Pulmonary artery endothelial cell (primary cell): ENCODE measurements at places on chromosomes 4 and X.

DNA sequence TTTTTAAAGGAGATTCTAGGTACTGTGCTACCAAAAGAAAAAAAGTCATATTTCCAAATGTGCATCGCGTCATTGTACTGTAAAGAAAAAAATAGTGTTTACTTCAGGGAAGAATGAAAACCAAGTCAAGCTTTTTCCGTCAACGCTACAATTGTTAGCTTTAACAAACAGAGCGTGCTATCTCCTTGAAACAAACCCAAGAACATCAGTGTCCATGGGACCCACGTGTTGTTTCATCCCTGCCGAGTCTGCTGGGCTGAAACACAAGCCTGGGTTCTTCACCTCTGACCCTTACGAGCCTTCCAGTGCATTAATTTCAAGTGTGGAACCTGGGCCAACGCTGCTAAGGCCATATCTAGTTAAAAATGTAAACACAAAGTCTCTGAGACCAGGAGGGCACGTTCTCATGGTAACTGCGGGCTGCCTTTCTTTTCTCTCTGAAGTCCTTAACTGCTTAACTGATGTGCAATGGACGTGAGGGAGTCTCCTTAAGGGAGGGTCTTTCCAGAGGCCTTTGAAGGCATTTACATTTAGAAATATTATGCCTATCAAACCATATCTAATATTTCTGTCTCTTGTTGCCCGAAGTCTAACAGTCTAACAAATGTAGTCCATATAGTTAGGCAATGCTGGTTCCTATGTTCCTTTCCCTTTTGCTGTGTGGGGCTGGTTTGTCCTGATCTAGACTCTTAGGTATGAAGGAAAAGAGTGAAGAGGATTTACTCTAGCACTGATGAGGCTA is 36.3 kb downstream of the ING2 start:
- no peak for DNase-seq

GRCh38 chrX:3763111-3763510 is 49.7 kb upstream of the PRKX start:
- DNase-seq, result no peak

DNA sequence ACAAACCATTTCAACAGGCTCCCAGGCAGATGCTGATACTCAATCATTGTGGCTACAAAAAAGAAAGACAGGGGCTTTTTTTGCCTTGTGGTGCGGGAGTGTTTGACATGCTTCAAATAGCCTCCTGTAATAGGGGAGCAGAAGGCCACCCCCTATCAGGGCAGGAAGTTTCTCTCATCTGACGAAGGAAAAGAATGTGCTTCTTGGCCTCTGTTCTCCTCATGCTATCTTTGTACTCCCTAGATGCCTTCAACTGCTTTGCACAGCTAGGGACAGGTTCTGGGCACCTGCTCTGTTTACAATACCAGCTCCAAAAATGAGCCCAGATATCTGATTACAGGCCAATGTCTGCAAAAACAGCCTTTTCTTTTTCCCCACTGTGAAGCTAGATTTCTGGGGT is 391.1 kb downstream of the STIM2 start:
- no peak for DNase-seq

DNA sequence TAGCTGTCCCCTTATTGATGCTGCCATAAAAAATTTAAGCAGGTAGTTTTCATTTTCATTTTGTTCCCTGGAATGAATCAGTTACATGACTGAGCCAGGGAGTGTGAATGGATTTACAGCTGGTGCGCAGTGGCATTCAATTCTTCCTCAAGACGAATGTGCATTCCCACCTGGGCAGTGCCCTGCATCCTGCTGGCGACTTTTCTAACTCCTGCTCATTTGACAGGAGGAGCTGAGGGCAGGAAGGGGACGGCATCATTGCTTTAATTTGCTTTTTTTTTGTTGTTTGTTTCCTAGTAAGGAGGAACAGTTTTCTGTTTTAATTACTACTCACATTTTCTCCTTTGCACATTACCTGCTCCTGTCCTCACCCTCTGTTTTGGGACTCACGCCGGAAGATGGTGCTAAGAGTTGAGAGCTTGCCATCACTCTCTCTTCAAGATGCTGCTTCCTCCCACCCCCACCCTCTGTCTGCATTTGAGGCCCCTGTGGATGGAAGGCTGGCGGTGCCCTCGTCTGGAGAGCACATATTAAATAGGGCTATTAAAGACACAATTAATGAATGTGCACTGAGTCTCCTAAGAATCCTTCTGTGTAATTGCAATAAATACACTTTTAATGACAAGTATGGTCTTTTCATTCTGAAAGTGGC is 35.8 kb downstream of the PSAPL1 start:
- DNase-seq, result no peak

GRCh38 chr4:88998001-88998400 is 59.0 kb downstream of the FAM13A start:
- DNase-seq, result no peak

- DNase-seq, result no peak
Observed at GRCh38 chrX:72121383-72121782, 10.3 kb downstream of the RTL5 start.

GRCh38 chr4:120062663-120063195 is 3.9 kb downstream of the MAD2L1 start:
- DNase-seq, result no peak

- DNase-seq, result no peak
Observed at GRCh38 chrX:154981116-154981411, 41.5 kb downstream of the F8 start.

DNA sequence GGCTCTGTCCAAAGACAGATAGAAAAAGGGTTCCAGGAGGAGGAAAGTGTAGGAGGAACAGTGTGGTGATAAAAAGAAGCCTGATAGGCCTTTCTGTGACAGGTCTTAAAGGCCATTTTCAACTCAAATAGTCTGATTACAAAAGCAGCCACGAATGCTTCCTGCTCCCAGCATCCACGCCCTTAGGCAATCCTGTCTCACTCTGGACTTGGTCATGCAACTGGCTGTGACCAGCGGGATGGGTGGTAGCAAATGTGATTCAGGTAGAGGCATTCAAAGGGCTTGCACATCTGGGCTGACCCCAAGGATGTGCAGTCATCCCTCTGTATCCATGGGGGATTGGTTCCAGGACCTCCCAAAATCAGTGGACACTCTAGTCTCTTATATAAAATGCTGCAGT is 14.4 kb upstream of the SEPSECS start:
- DNase-seq, result no peak

- DNase-seq, result no peak
Observed at GRCh38 chr4:7559741-7560395, 125.1 kb upstream of the PSAPL1 start.

- no peak for DNase-seq
Observed at GRCh38 chrX:149982310-149982709, 44.0 kb upstream of the EOLA2 start.

DNA sequence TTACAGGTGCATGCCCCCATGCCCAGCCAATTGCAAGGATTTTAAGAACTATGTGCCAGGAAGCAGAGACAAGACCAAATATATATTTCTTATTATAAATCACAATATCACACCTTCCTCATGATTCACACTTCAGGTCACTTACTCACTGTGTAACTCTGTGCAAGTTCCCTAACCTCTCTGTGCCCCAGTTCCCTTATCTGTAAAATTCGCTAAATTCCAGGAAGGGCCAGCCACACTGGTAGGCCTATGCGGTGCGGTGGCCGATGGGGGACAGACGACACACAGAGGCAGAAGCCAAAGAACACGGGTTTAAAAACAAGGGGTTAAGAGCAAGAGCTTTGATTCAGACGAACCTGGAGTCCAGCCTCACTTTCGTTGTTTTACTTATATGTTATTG is 2.8 kb downstream of the TRIM2 start:
- DNase-seq, result no peak

DNA sequence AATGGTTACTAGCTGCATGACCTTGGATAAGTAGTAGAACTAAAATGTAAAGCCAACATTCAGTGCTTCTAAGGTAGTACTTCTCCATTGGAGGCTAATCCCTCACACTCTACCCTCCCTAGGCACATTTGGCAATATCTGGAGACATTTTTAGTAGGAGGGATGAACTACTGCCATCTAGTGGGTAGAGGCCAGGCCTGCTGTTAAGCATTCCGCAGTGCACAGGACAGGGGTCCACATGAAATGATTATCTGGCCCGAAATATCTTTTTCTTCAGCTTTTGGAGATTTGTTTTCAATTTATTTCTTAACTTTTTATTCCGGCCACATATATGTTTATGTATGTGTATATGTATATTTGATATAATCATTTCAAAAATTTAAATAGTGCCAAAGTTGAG is 36.0 kb upstream of the SPANXC start:
- DNase-seq, result peak; percentile 1

DNA sequence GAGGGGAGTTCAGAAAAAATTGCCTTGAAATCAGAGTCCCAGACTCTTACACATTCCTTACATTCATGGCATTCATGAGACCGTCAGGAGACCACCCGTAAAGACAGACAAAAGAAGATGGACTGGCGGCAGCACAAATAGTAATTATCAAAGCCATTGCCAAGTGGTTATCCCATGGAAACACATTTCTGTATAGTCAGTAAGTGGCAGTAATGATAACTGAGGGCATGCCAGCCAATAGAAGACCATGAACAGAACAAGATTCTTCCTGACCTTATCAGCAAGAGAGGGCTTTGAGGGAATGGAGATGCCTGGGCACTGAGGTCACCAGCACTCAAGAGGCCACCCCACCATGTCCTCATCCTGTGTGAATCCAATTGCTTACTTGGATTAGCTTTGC is 121.7 kb upstream of the HCCS start:
- DNase-seq, result no peak

- no peak for DNase-seq
Observed at GRCh38 chr4:26050212-26050643, 136.2 kb downstream of the SMIM20 start.

DNA sequence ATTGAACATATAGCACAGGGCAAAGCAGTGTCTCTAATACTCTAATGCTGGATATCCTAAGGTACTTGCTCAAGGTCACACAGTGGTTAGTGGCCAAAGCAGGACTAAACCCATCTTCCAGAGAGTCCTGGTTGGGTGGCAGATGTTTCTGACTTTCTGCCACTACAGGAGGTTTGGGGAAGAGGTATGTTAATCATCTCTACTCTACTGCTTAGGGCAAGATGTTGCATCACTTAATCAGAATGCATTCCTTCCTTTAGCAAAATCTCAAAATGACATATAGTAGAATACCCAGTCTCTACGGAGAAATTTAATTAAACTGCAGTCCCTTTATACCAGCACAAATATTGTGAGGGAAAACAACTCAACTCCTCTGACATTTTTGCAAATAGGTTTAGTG is 190.7 kb upstream of the FAM241A start:
- no peak for DNase-seq

GRCh38 chr4:8038083-8038482 is 98.4 kb upstream of the AFAP1 start:
- no peak for DNase-seq

- no peak for DNase-seq
Observed at GRCh38 chr4:138859254-138859653, 156.3 kb upstream of the NOCT start.
